Psoas muscle (tissue), 8 donors: ENCODE measurements at places on chromosomes 7 and 10. TPM values are rescaled to one million over a fixed set of nuclear protein-coding genes. Genes with fewer than 3 reads are reported as not detected.
A peak's percentile ranks its signal among the peaks of the same experiment; 100 is the strongest.

GRCh38 chr10:118042827-118043242 is 3.9 kb downstream of the RAB11FIP2 start:
- no peak for DNase-seq

DNA sequence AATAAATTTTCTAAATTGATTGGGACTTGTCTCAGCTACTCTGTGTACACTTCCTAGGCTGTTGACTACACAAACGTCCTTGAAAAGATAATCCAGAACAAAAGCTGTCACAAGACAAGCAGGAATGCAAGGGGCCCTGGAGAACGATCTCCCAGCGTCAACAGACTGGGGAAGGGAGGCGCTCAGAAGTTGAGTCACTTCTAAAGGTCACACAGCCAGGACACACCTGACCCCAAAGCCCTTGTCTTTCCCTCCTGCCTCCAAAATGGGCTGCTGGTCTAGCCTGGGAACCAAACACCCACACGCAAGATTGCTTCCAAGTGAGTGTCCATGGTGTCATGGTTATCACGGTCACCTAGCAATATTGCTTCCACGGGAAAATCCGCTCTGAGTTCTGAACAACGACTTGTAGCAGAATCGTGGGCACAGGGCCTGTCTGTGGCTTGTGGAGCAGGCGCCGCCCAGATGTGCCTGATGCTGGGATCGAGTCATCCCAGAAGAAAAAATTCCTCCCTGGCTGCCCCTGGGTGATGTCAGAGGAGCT is 49.8 kb downstream of the SPOCK2 start:
- DNase-seq: no peak

- DNase-seq: peak; percentile 72
Measured at GRCh38 chr10:71213127-71213621, 804 bp downstream of the UNC5B start.

DNA sequence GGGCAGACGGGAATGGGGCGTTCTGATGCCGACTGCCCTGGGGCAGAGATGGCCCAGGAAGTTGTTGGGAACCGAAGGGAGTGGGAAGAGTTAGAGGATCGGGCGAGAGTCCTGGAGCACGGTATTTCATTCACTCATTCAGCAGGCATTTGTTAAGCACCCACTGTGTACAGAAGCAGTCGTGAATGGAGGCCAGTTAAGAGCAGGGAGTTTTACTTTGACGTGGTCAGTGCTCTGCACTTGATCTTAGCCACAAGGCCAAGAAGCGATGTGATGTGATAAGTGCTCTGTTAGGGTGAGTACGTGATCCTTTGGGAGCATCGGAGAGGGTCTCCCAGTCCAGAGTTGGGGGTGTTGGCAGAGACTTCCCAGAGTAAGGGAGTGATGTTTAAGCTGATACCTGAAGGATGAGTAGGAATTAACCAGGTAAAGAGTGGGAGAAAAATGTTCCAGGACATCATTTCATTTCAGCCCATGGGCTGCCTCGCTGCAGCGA is 890 bp downstream of the ZFYVE27 start:
- DNase-seq: no peak

DNA sequence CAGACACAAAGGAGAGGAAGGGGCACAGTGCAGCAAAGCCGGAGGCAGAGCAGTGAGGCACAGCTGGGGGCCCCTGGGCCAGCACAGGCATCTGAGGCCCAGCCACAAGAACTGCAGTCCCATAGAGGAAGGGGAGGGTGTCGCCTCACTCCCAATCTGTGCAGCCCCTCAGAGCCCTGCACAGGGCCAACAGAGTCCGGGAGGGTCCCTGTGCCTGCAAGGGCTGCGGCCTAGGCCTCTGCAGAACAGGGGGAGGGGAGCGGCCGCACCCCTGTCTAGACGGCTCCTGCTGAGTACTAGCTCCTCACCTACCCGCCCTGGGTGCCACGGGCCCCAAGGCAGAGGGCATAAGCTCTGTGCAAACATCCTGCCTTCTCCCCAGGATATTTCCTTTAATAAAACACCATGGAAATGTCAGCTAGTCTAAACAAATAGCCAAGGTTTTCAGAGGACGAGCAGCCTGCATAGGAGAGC is 32.4 kb upstream of the RET start:
- DNase-seq: no peak

- DNase-seq: no peak
Measured at GRCh38 chr10:5014936-5015335, 11.3 kb upstream of the AKR1C2 start.

DNA sequence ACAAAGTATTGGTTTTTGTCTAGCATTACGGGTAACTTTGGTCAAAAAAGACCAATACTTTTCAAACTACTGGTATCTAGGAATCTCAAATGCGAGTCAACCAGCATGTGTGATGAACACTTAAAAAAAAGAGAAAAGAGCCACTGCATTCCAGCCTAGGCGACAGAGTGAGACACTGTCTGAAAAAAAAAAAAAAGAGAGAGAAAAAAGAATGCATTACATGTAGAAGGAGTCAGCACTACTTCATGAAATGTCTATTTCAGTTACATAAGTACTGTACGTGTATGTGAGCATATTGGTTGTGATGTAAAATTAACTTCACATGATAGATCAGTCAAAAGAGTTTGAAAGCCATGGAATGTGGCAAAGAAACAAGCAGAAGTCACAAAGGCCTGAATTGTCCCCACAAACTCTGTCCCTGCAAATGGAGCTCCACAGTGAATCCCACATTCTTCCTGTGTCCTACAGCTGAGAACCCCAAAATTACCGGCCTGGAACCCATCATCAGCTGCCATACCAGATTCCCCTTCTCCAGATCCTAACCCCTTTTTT is 1.6 kb downstream of the DENND11 start:
- DNase-seq: no peak

GRCh38 chr10:44180321-44181168 is 204.4 kb downstream of the CXCL12 start:
- DNase-seq: peak; percentile 60

- DNase-seq: no peak
Measured at GRCh38 chr10:48608976-48609375, 4.1 kb upstream of the ARHGAP22 start.

- DNase-seq: no peak
Measured at GRCh38 chr7:22146961-22147512, 201.3 kb upstream of the CDCA7L start.

The NAT16 gene
- polyA plus RNA-seq: not detected

The WNT8B gene
- polyA plus RNA-seq: not detected

The PALS2 gene
- polyA plus RNA-seq: 7.5 TPM

The PPP1R17 gene
- polyA plus RNA-seq: not detected
